ENCODE measurements at places on chromosomes 1 and 21.

GRCh38 chr1:172394141-172394751, 26.2 kb upstream of the C1orf105 start:
- DNase-seq = no peak

DNA sequence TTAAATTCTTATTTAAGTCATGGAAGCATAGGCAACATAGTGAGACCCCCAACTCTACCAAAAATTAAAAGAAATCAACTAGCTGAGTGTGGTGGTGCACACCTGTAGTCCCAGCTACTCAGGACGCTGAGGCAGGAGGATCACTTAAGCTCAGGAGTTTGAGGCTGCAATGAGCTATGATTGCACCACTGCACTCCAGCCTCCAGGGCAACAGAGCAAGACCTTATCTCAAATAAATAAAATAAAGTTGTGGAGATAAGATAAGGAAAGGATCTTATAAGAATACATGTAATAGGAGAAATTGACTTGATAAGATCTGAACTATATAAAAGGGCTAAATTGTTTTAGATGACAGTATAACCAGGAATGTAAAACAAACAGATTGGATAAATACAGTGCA, 2.3 kb upstream of the BATF3 start:
- DNase-seq = no peak

DNA sequence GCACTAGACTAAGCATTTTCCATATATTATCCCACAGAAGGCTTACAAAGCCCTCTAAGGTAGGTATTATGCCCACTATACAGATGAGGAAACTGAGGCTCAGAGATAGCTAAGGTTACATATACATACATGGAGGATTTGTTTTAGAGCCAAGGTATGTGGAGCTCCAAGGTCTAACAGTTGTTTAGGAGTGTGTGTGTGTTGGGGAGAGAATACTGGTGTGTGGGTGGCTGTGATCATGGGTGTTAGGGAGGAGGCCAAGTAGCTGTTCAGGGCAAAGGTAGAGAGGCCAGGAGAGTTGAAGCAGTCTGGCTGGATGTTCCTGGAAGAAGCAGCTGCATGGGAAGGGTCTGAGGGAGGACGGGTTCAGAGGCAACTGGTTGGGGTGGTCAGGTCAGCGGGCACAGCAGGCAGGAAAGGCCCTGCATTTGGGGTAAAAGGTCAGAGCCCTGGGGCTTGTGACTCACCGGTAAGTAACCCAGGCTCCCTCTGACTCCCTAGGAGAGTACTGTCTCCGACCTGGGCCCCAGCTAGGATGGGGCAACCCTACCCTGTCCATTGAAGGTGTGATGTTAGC, 5.1 kb upstream of the LDLRAP1 start:
- DNase-seq = no peak

DNA sequence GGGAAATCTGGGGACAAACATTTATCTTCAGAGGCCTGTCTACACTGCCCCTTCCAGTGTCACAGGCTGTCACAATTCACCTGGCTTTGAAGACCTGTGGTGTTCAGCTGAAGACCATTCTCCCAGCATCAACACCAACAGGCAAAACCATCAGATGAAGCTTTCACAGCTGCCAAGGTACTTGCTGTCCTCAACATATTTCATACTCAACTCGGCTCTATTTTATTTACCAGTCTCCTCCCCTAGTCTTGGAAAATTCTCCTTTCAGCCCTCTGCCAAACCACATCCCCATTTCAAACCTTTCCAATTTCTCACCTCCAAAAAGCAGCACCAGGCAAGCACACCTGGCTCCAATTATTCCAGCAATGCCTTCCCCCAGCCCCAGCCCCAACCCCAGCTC, 108.8 kb downstream of the TGFBR3 start:
- DNase-seq = no peak

DNA sequence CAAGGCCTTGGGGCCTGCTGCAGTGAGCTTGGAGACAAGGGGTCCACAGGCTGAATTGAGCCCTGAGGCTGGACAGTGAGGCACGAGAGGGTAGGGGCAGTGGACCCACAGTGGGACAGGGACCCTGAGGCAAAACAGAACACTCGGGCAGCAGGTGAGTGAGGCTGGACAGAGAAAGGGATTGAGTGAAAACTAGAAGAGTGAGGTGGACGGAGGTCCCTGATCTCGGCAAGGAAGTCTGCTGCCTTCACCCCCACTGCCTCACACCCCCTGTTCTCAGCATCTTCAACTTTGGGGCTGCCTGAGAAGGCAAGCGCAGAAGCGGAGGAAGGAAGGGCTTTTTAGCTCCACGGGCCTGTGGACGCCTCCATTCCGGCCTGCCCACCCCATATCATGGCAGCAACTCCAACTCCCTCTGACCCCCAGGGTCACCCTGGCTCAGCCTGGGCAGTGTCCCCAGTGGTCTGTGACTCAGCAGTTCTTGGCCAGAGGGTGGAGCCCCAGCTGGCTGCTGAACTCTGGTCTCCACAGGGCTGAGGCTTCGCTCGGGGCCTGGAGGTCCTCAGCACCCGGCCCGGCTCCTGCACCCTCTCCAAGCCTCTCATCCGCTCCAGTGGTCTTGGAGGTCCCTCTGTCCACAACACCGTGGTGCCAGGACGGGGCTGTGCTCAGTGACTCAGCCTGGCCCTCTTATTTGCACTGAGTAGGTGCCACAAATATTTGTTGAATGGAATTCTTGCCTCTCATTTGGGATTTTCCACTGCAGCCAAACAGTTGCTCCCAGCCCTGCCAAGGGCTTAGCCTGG, 60.0 kb upstream of the EPS8L3 start:
- no peak for DNase-seq

- no peak for DNase-seq
These were observed 20.5 kb upstream of the FRRS1 start for GRCh38 chr1:99786751-99787501.

DNA sequence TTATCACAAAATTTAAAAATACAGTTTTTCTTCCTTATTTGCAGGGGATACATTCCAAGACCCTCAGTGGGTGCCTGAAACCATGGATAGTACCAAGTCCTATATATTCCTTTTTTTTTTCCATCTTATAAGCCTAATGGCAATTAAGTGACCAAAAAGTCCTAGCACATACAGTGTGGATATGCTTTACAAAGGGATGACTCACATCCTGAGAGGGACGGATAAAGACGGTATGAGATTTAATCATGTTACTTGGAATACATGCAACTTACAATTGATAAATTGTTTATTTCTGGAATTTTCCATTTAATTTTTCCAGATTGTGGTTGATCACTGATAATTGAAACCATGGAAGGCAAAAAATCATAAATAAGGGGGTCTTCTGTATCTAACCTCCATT, 181.2 kb upstream of the BRINP3 start:
- DNase-seq = no peak

DNA sequence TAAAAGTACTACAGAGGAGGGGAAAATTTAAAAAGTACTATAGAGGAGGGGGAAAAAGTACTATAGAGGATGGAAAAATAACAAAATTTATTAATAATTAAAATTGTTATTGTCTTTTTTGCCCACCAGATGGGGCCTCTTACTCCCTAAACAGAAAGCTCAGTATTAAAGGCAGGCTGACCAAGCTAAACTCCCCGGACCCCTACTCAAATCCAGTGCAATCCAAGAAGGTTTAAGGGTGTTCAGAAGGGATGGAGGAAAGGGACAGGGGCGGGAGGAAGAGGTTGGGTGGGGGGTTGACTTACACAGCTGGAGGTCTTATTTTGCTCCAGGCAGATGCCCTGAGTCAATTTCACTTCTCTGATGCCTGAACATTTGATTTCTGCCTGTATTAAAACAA, 13.7 kb downstream of the CD34 start:
- no peak for DNase-seq
